CD4-positive, alpha-beta T cell treated with Interleukin-10 for 1 hour (primary cell): ENCODE measurements at places on chromosomes 2 and 18.
A peak's percentile ranks its signal among the peaks of the same experiment; 100 is the strongest.

GRCh38 chr18:67456711-67457110 is 59.8 kb downstream of the DSEL start:
- no peak for DNase-seq

DNA sequence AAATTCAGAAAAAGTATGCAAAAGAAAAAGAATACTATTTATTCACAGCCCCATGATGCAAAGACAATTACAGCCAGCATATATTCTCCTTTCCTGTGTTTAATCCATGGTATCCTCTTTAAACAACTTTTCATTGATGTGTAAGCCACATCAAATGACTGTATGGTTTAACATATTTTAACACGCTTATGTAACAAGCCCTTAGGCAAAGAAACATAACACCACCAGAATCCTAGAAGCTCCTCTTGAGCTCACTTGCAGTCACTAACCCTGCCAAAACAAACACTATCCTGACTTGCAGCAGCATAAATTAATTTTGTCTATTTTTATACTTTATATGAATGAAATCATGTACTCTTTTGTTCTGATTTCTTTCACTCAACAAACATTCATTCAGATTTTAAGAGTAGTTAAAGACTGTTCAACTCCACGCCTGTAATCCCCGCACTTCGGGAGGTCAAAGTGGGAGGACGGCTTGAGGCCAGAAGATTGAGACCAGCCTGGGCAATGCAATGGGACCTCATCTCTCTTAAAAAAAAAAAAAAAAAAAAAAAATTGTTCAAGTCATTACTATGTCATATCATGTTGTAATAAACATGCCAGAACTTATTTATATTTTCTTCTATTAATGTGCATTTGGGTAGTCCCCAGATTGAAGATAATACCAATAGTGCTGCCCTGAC is 226.3 kb downstream of the NBAS start:
- DNase-seq = no peak

GRCh38 chr2:204343685-204344084 is 201.6 kb upstream of the PARD3B start:
- DNase-seq = no peak

DNA sequence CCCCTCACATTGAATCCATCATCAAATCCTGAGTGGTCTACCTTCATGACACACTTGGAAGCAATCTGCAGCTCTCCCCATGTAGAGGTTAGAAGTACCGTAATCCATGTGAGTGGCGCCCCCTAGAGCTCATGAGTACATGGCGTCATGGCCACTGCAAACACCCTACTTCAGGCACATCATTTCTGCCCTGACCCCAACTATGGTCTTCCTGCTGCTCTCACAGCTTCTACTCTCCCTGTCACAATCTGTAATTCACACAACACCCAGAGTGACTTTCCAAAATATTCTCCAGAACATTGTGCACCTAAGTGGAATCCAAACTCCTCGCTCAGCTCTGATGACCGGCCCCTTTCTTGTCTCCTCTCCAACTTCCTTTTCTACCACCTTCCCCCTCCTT is 141.9 kb downstream of the ANKRD44 start:
- DNase-seq = peak; percentile 67

DNA sequence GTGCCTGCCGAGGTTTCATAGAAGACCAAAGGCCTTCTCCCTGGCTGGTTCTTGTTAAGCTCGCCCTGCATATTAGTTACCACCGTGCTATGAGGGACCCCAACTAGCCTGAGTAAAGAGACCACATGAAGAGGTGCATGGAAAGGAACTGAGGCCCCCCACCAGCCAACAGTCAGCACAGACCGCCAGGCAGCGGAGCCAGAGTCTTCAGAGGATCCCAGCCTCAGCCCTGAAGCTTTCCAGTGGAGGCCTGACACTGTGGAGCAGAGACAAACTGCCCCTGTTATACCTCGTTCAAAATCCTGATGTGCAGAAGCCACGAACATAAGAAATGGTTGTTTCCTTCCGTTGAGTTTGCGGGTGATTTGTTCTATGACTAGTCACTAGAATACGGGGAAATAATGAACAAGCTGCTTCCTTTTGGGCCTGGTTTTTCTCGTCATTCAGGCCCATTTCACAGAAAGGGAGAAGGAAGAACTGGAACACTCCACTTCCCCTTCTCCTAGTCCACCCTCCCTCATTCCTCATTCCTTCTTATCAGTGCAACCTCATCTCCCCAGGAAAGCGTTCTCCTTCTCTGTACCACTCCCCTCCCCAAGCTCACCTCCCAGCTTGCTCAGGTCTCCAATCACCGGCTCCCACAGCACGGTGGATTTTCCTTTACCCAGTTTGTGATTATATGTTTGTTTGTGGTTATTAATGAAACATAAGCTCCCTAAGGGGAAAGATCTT is 3.0 kb upstream of the GLI2 start:
- DNase-seq = no peak

GRCh38 chr18:59576541-59577385 is 120.5 kb downstream of the CCBE1 start:
- DNase-seq = no peak

DNA sequence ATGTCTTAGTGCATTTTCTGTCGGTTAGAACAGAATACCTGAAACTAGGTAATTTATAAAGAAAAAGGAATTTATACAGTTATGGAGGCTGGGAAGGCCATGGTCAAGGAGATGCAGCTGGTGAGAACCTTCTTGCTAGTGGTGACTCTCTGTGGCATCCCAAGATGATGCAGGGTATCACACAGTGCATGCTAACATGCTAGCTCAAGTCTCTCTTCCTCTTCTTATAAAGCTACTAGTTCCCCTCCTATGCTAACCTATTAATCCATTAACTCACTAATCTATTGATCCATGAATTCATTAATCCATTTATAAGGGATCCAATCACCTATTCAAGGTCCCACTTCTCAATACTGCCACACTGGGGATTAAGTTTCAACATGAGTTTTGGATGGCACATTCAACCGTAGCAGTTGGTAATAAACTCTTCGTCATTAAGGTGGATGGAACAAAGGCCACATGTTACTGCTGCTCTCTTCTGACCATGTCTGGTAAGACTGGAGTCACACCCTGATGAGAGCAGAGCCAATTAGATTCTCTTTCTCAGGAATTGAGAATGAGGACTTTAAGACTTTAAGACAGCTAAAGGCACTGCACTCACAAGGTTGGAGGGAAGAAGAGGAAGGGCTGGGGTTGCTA is 211.6 kb upstream of the SMAD7 start:
- DNase-seq = no peak

DNA sequence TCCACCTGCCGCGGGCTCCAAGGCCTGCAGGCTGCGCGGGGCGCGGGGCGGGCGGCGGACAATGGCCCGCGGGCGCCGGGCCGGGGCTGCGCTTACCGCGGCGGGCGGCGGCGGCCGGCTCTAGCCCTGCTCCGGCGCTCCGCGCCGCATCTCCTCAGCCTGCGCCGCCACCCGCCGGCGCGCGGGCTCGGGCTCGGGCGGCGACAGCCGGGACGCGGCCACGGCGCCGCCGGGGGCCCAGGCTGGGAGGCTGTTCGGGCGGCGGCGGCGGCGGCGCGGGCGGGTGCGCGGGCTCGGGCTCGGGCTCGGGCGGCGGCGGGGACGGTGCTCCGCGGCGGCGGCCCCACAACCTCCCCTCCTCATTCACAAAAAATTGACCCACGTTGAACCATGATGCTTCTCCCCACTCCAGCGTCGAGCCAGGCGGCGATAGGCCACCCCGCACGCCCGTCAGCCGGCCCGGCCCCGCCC is at the start of gene HDAC4:
HDAC4 (minus strand) TSS at position 425 of the 471 bp plus-strand sequence. CDS start 48,321 bp downstream, outside the sequence.
- DNase-seq = no peak

GRCh38 chr2:197964720-197965119 is 160.3 kb downstream of the PLCL1 start:
- no peak for DNase-seq

- no peak for DNase-seq
Observed at GRCh38 chr2:89837962-89838625, 1146.6 kb downstream of the RPIA start.

- peak; percentile 30 for DNase-seq
Observed at GRCh38 chr18:35581898-35582641, 530 bp downstream of the GALNT1 start.

GRCh38 chr2:27351802-27352598 is 4.6 kb downstream of the GTF3C2 start:
- peak; percentile 8 for DNase-seq

DNA sequence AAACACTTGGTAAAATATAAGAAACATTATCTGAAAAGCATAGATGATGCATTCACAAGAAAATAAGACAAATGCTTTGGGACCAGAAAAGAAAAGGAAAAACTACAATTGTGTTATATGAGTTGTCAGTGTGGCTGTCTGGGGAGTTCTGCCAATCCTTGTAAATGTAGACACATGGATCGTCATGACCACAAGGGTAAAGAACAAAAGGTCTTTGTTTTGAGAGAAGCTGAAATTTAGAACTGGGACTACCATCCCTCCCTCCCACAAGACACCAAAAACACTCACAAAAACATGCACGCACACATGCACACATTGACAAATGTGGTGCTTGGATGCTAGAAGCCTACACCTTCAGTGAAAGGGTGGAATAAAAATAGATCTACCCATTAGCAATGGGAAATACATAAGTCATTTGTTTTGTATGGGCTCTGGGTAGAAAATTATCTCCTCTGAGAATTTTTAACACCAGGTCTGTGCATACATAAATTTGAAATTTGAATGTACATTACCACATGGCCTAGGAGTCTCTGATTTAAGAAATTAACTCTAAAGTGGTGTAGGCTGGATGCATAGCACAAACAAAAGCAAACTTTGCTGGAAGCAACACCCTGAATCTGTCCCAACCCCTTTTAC is 266.2 kb upstream of the SLC39A10 start:
- no peak for DNase-seq

GRCh38 chr2:1775511-1776035 is 31.3 kb upstream of the PXDN start:
- no peak for DNase-seq

GRCh38 chr2:231371430-231372054 is 24.0 kb upstream of the B3GNT7 start:
- DNase-seq = no peak

GRCh38 chr18:6221602-6222014 is 193.1 kb downstream of the L3MBTL4 start:
- no peak for DNase-seq

DNA sequence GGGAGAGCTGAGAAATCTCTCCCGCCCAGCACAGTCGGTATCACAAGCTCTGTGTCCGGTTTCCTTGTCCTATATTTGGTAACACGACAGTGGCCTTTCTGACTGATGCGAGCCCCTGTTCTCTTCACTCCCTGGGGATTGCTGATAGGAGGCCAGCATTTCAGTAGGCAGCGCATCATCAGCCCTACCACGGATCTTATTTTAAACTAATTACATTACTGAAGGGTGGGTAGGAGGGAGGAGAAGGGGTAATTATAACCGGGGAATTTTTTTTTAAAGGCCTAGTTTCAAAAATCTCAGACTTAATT is 125.6 kb upstream of the LGALSL start:
- DNase-seq = no peak

- DNase-seq = no peak
Observed at GRCh38 chr2:25806941-25807340, 71.3 kb downstream of the ASXL2 start.

GRCh38 chr18:4908328-4908727 is 288.7 kb downstream of the AKAIN1 start:
- DNase-seq = no peak

DNA sequence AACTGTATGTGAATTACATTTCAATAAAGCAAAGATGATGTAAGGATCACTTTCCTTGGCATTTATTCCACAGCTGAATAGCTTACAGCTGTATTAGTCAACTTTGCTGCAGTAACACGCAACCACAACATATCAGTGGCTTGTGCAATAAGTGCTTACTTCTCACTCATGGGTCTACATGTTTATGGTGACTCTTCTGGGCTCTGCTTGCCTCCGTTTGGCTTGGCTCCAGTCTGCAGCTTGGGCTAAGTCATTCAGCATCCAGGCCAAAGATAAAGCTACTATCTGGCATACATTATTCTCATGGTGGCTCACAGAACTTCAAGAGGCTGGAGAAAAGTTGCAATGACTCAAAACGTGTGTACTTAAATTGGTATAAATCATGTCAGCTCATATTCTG is 355.0 kb downstream of the RNF144A start:
- no peak for DNase-seq
